ENCODE measurements at places on chromosomes 11 and 22.

DNA sequence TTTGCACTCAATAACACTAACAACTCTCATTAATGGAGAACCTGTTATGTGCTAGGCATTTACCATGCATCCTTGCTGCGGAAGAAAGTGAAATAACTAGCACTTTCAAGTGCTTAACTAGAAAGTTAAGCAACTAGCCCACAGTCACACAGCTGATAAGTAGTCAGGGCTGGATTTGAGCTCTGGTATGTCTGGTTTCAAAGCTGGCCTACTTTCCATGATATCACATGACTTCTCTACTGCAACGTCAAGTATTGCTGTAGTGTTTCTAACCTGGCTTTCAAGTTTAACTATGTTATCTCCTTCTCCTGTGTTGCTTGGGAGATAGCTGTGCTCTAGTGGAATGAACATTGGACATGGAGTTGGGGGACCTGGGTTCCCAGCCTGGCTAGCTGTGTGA lies 12.1 kb downstream of the SLC15A3 start:
- no peak for DNase-seq

GRCh38 chr22:34122042-34122441 lies 201.8 kb upstream of the LARGE1 start:
- no peak for DNase-seq

DNA sequence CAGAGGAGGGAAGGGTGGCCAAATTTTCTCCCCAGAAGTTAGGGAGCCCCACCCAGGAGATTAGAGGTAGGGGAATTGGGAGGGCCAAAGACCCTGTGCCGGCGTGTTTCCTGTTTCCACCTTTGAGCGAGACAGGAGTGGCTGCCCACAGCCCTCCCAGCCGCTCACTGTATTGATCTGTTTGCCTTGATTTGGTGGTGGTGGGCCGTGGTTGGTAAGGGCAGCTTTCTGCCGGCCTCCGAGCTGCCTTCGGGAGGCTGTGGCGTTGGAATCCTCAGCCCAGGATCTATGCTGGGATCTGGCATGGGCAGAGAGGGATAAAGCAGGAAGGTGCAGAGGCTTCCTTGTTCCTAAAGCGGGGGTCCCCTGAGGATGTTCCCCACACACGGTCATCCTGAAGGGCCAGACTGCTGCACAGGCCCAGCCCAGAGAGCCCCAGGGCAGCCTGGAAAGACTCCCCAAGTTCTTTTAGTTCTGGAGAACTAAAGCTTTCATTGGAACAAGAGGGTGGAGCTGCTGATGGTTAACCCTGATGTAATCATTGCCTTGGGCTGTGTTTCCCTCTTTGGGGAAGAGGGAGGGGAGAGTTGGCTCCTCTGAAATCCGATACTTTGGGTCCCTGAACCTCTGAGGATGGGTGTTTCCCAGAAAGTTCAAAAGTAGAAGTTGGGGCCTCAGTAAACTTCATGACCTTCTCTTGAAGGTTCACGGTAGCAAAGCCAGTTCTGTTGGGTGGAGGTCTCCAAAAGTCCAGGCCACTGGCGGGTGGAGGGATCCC lies 7.2 kb downstream of the FAM83F start:
- DNase-seq: no peak

DNA sequence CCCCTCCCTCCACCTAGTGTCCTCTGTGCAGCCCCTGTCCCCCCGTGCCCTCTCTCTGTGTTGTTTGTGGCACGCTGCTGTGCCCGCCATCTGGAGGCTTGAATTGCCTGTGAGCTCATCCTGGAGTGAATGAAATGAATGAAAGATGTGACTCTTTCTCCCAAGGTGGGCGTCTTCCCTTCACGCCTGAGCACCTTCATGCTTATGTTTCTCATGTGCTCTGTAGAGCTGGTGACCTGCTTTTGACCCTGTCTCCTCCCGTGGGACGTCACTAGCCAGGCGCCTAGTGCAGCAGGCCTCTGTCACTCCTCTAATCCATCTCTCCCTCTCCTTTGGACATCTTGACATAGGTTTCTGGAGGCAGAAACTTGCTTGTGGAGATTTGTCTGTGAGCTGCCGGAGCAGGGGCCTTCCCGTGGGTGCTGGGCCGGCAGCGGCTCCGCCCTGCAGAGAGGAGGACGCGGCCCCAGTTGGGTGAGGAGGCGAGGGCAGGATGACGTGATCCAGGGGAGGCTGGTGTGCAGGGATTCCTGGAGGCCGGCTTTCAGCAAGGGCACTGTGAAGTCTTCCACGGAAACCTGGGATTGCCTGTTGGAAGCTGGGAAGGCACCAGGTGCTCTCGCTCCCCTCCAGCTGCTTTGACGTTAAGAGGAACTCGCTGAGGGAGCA lies 40.6 kb downstream of the MUC6 start:
- no peak for DNase-seq

DNA sequence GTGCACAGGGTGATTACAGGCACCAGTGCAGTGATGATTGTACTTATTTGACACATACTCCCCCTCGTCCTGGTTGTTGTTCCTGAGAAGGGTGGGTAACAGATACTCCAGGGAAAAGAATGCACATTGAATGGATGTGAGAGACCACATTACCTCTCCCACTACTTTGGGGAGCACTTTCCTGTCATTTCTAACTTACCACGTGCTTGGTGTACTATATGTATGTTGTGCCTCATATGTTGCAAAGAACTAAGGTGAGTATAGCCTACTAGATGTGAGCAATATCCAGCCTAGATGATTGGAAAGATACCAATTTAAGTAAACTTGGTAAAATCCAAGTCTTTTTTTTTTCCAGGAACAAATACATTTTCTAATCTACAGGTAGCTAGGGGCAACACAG lies 14.3 kb upstream of the SCARF2 start:
- no peak for DNase-seq

GRCh38 chr22:38786631-38787030 lies 7.3 kb downstream of the DNAL4 start:
- DNase-seq: no peak

- no peak for DNase-seq
These were observed 26.5 kb downstream of the ARHGEF17 start for GRCh38 chr11:73334384-73335203.

DNA sequence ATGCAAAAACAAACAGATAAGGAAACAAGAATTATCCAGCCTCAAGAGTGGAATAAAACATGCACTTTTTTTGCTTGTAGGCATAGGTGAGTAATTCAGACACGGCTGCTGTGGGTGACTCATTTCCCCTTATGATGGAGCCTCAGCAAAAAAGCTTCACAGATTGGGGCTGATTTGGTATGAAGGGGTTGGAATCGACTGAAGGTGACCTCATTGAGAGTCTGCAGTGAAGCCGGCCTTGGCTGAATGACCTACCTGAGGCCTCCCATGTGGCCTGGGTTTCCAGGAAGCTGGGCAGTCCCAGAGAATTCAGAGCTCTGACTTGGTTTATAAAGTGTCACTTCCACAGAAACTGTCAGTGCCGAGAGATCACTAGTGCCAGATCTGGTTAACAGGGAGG lies 34.2 kb upstream of the VPREB1 start:
- peak; percentile 14 for DNase-seq

DNA sequence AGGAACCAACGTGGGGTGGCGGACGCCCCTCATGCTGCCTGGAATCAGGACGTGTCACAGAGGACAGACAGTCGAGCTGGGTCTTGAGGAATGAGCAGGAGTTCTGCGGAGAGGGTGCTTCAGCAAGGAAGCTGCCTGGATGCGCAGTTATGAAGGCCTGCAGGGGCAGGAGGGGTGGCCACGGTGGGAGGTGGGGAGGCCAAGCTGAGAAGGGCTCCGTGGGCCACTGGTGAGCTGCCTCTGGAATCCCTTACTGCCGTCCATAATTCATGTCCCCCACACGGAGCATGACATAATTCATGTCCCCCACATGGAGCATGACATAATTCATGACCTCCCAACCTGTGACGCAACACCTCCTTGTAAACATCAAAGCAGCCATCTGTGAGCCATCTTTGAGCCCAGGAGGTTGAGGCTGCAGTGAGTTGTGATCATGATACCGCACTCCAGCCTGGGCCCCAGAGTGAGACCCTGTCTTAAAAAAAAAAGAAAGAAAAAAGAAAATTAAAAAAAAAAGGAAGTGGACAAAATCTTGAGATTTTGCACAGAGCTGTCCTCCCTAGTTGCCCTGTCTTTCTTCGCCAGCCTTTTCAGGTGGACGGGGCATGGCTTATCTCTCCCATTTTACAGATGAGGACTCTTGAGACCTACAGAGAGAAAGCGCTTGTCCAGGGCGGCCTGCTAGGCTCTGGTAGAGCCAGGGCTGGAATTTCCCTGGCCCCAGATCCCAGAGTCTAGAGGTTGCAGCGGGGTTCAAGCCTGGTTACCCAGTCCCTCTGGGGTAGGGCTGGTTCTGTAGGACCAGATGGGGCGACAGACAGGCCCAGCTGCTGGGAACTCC lies 24.3 kb upstream of the PICK1 start:
- no peak for DNase-seq

- peak; percentile 44 for DNase-seq
These were observed 27.3 kb downstream of the MAFF start for GRCh38 chr22:38228873-38229740.

GRCh38 chr22:20464096-20464614 lies 26.5 kb upstream of the SCARF2 start:
- DNase-seq: no peak

DNA sequence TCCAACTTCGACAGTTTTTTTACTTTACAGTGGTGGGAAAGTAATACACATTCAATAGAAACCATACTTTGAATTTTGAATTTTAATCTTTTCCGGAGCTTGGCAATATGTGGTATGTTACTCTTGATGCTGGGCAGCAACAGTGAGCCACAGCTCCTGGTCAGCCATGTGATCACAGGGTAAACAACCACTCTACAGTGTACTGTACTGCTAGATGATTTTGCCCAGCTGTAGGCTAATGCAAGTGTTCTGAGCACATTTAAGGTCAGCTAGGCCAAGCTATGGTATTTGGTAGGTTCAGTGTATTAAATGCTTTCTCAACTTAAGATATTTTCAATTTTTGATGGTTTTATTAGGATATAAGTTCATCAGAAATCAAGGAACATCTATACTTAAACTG lies 48.7 kb upstream of the GRIK4 start:
- DNase-seq: no peak

DNA sequence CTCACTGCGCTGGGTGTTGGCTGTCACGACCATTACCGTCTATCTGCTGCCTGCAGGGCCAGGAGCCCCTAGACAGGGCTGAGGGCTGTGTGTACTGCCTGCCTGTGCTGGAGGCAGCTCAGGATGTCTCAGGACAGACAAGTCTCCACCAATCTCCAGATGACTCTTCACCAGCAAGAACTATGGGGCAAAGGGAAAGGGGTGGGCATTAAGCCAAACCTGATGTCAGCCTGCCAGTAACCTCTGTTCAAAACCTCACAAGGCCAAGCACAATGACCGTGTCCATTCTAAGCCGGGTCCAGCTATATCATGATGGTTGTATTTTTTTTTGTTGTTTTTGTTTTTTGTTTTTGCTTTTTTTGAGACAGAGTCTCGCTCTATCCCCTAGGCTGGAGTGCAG lies 31.6 kb downstream of the MAFF start:
- DNase-seq: no peak

GRCh38 chr22:36790648-36791047 lies 14.7 kb upstream of the IFT27 start:
- DNase-seq: no peak

DNA sequence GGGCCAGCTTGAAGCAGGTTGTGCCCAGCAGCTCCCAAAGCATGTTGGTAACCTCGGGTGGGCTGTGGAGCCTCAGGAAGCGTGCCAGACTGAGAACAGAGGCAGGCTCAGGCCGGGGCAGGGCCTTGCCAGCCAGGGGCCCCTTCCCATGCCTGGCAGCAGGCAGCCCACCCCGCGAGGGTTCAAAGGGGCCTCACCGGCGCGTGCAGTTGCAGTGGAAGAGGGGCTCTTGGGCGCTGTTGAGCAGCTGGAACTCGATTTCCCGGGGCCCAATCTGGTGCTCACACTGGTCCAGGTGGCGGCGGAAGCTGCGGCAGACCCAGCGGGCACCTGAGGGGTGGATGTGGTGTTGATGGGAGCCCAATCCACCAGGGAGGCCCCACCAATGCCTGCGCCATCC lies 3.6 kb downstream of the PLA2G3 start:
- DNase-seq: no peak

- peak; percentile 64 for DNase-seq
These were observed at the start of gene CERK for GRCh38 chr22:46737976-46738646. TSS of gene CERK (minus strand) at chr22:46738252. CDS start at chr22:46738148, 104 bp downstream.

DNA sequence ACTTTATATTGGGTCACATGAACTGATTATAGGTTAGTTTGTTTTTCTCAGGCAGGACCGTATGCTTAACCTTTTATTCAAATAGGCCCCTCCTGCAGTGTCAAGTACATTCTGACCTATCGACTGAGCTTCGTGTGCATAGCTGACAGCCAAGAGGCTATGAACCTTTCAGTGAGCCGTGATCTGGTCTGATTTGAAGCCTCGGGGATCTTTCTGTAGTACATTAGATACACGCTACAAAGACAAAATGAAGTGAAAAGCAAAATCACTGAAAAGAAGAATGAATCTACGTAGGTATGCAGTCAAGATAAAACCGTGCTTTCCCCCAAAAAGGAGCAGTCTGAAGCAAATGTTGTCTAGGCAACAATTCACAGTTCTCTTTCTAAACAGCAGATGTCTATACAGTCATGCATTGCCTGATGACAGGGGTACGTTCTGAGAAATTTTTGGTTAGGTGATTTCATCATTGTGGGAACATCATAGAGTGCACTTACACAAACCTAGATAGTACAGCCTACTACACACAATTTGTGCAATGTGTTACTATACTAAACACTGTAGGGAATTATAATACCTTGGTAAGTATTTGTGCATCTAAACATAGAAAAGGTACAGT lies 18.1 kb downstream of the JHY start:
- no peak for DNase-seq

- peak; percentile 38 for DNase-seq
These were observed at the start of gene ZNF215 for GRCh38 chr11:6926208-6927029. TSS of gene ZNF215 (plus strand) at chr11:6926426. CDS start at chr11:6932273, 5,847 bp downstream.

DNA sequence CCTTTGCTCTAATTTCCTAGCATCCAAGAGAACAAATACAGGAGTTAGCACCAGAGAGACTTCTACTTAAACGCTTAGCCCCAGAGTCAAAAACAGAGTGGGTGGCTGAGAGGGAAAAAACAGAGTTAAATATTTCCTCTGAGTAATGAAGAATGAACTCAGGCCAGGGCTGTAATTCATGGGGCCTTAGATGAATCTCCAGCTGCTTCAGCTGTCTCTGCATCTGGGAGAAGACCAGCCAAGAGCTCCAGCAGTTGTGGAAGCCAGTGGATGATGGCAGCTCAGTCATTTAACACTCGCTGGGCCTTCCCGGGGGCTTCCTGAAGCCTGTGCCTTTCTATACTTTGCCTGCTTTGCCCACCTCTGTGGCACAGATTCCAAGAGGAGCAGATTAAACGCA lies 5.7 kb upstream of the ADAMTS15 start:
- DNase-seq: no peak

GRCh38 chr11:43868852-43869567 lies 11.6 kb upstream of the ALKBH3 start:
- DNase-seq: peak; percentile 84

- DNase-seq: no peak
These were observed 12.4 kb upstream of the TEF start for GRCh38 chr22:41369424-41369745.

GRCh38 chr11:102144357-102145355 lies 34.4 kb downstream of the YAP1 start:
- DNase-seq: no peak

DNA sequence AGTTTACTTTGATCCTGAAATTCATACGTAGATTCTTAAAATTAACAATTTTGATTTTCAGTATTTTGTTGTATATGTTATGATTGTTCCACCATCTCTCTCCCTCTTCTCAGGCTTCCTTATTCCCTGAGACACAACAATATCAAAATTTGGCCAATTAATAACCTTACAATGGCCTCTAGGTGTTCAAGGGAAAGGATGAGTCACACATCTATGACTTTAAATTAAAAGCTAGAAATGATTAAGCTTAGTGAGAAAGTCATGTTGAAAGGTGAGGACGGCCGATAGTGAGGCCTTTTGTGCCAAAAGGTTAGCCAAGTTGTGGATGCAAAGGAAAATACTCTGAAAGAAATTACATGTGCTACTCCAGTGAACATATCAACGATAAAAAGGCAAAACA lies 5.5 kb upstream of the OR52J3 start:
- DNase-seq: no peak

Measured in CD14-positive monocyte (primary cell).